ENCODE measurements at places on chromosomes 6 and 20.

- DNase-seq, result no peak
These were observed 67.4 kb upstream of the FABP7 start for GRCh38 chr6:122712093-122712447.

GRCh38 chr20:44016525-44016924, 101.9 kb downstream of the TOX2 start:
- no peak for DNase-seq

GRCh38 chr20:39632176-39632575, 670.0 kb downstream of the DHX35 start:
- DNase-seq, result no peak

DNA sequence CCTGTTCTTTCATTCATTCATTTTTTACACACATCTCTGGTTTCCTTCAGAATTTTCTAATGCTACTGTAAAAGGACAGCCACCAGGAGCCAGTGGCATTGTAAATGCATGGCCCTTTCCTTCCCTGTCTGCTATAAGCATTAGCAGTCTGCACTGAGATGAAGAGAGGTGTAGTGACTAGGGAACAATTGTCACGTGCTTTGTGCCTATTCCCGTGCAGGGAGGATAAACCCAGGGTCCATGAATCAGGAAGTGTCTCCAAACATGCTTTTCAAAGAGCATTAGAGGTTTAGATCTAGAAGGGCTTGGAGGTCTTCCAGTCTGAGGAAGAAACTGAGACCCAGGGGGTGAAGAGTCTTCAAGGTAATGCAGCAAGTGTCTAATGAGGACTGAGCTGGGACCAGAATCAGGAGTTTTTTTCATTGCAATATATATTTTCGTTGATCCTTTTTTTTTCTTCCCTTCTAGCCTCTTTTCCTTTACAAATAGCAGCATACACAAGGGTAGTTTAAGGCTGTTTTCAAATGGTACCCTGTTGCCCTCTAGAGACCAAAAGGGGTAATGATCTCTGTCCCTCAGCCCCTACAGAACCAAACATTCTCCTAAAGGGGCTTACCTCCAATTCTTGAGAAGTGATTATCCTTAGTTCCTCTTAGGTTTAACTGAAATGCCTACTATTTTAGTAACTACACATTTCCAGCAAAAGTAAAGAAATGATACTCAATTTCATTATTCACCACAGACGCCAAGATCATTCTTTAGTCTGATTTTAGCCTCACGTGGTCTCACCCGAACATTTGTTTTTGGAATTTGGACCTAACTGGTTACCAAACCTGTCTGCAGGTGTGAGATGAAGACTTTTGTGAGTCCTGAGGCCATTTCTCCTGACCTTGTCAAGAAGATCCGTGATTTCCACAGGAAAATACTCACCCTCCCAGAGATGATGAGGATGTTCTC, 6.6 kb downstream of the TRIM15 start:
- DNase-seq, result no peak

GRCh38 chr20:13995841-13996240, 525 bp downstream of the MACROD2 start:
- DNase-seq, result peak; percentile 57

DNA sequence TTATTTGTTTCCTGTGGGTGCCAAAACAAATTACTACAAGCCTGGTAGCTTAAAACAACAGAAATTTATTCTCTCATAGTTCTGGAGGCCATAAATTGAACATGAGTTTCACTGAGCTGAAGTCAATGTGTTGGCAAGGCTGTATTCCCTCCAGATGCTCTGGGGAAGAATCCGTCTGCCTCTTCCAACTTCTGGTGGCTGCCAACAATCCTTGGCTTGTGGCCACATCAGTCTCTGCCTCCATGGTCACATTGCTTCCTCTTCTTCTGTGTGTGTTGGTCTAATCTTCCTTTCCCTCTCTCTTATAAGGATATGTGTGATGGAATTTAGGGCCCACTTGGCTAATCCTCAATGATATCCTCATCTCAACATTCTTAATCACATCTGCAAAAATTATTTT, 92.8 kb upstream of the EPB41L1 start:
- no peak for DNase-seq

- DNase-seq, result no peak
These were observed 49.9 kb upstream of the FAM184A start for GRCh38 chr6:119128252-119128912.

DNA sequence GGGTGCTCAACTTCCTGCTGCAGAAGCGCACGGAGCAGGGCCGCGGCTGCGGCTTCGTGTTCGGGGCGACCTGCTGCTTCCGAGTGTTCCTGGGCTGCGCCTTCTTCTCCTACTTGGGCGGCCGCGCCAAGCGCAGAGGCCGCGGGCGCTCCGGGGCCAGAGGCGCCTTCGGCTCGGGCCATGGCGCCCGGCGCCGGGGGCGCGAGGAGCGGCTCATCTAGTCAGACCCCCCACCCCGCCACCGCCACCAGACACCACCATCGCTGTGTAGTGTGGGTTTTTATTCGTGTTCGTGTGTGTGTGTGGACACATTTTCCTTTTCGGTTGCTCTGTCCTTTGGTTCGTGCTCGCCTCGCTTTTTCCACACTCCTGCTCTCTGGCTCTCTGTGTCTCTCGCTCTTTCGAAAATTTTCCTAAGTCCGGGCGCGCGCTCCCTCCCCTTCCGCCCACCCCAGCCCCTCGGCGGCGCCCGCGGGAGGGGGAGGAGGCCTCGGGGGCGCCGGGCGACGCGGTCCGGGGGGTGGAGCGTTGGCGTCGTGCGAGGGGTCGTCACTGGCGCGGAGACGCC, 38.1 kb downstream of the GNAS start:
- DNase-seq, result peak; percentile 70

Measured in amygdala (tissue), 56 donors.